LHCN-M2 (cell line): ENCODE measurements at places on chromosomes 13 and 19. TPM values are rescaled to one million over a fixed set of nuclear protein-coding genes. Genes with fewer than 3 reads are reported as not detected.

CEACAM19 gene
- 0.06 and 0.13 TPM in 2 replicates for total RNA-seq

DNA sequence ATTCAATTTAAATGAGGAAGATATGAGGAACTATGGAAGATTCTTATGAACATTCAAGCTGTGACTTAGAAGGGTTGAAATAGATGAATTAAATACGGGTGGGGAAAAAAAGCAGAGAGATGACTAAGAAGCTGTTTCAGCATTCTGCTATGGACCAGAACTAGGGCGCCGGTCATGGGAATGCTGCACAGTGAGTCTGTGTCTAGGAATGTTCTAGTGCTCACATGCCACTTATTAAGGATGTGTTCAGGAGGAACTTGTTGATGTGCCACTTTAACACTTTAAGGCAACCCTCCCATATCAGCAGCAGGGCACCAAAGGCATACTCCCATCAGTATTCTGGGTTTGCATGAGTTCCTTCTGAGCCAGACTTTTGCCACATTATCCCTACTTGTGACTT lies 152.1 kb downstream of the POSTN start:
- DNase-seq: peak; percentile 93

UQCR11 gene
- 59.9 and 60.0 TPM in 2 replicates for total RNA-seq

GRCh38 chr19:3580156-3580934 lies 4.9 kb upstream of the GIPC3 start:
- DNase-seq: peak; percentile 93

HAUS5 gene
- total RNA-seq: 17.4 and 21.0 TPM in 2 replicates

DNA sequence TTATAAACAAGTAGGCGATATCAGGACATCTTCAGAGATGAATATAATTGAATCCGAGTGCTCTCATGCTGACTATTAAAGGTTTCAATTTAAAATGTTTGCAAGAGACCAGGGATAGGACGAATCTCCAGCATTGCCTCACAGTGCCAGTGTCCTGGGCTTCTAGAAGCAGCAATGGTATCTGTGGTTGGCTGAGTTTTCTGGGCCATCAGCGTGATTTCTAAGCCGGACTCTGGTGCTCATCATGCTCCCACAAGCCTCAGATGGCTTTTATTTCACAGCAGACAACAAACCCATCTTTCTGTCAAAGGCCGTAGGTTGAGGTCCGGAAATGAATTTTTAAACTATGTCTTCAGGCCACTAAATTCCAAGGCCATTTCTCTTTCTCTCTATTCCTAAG lies 187.7 kb downstream of the FOXO1 start:
- DNase-seq: no peak
